ENCODE measurements at places on chromosomes 6 and 20.

GRCh38 chr6:18533793-18534192 lies 146.6 kb downstream of the RNF144B start:
- DNase-seq = no peak

- DNase-seq = peak; percentile 54
Measured at GRCh38 chr20:47606983-47607613, 105.4 kb downstream of the NCOA3 start.

DNA sequence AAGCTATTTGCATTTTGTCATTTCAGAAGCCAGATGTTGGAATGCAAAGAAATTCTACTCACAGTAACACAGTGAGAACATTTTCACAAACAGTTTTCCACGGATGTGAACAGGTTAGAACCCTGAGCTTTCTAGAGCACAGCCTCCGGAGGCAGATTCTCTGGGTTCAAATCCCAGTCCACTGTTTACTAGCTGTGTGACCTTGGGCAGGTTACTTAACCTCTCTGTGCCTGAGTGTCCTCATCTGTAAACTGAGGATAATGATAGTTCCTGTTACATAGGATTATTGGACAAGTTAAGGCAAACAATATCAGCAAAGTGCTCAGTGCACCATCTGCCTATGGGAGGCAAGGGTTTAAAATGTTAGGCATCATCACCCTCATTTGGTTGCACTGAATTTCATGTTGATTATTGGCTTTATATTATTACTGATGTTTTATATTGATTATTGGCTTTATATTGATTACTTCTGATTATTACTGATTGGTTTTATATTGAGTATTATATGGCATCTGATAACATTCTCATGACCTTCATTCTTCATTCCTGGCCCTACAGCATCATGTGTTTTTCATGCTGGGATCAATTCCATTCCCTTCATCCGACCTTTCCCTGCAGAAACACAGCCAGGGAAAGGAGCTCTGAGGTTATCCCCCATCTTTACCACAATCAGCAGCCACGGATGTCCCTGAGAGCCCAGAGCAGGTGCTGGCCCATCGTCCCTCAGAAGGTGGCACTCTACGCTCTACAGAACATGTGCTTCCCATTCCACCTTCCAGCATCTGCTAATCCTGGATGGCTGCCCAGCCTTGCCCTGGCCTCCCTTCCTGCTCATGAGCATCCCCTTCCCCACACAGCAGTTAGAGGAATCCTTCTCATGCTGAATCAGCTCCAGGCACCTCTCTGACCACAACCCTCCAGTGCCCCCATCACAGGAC lies 283.1 kb downstream of the PREX1 start:
- no peak for DNase-seq

DNA sequence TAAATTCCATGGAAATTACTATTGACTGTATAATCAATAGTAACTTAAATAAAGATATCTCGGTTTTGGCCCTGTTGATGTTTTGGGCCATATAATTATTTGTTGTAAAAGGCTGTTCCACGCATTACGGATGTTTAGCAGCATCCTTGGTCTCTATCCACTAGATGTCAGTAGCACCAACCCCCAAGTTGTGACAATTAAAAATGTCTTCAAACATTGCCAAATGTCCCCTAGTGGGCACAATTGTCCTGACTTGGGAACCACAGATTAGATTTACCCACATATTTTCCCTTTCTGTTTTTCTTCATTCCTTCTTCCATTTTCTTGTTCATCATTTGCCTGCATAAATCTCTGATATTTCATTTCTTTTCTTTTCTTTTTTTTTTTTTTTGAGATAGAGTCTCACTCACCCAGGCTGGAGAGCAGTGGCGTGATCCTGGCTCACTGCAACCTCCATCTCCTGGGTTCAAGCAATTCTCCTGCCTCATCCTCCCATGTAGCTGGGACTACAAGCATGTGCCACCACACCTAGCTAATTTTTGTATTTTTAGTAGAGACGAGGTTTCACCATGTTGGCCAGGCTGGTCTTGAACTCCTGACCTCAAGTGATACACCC lies 13.6 kb upstream of the WFDC8 start:
- peak; percentile 87 for DNase-seq

DNA sequence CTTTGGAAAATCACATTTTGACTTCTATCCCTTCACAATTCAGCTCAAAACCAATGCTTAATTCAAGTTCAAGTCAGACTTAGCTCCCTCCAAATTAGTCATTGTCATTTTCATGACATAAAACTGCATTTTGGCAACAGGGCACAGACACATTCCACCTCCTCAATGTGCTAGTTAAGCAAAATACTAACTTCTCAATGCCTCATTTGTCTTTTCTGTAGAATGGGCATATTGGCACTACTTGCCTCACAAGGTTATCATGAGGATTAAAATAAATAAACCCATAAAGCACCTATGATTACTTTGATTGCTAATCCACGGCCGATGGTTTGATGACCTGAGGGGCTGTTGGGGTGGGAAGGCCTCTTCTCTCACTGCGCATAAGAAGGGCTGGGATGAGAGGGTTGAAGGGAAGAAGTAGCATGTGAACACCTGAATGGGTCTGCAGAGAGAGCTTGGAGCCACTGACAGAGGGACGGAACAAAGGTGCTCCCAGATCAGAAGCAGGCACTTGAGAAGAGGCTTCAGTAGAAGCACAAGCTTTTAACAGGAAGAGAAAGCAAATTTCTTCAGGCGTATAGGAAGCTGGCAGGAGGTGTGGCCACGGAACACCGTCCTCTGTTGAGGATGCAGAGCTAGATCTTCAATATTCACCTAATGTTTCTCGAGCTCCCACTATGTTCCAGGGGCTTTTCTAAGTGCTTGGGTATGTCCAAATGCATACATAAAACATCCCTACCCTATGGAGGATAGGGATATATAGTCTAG lies 11.7 kb upstream of the TBC1D7 start:
- no peak for DNase-seq

GRCh38 chr20:5662769-5663168 lies 87.4 kb upstream of the SHLD1 start:
- DNase-seq = peak; percentile 64

DNA sequence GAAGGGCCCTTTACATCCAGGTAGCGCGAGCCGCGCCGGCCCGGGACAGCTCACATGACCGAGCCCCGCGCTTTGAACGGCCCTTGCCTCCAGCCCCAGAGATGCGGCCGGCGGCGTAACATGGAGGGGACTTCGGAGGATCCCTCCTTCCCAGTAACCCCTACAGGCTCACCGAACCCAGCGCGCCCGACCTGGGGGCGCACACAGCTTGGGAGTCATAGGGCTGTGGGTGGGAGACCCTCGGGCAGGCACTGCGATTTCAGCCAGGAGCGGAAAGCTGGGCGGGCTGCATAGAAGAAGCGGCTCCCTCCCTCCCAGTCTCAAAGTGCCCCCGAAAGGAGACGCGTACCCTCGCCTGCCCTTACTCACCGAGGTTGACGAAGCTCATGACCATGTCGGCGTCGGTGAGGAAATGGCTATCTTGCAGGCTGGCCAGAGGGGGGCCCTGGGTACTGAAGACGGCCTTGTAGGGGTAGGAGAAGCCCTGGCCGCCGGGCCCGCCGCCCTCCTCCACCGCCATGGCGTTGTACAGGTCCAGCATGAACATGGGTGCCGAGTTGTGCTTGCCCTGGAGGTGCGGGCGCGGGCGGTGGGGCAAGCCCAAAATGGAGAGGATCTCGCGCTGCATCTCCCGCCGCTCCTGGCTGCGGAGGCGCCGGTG lies 975 bp downstream of the BMP7 start:
- DNase-seq = no peak

DNA sequence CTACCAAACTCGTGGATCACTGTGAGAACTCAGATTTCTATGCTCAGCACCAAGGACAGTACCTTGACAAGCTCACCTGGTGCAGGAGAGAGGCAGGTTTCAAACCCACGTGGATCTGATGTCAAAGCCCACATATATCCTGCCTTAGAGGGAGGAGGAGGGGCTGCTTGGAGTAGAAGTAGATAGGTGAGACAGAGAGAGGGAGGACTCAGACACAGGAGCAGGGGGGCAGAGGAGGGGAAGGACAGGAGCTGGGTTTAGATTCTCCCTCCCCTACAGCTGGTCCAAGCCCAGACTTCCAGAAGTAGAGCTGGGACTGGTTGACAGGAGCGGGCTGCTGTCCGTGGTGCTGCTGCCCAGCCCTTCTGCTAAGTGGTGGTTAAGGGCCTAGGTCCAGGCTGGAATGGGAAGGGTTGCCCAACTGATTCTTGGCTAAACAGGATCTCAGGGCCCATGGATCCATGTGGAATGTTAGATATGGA lies 77.5 kb downstream of the CDH22 start:
- DNase-seq = peak; percentile 57

DNA sequence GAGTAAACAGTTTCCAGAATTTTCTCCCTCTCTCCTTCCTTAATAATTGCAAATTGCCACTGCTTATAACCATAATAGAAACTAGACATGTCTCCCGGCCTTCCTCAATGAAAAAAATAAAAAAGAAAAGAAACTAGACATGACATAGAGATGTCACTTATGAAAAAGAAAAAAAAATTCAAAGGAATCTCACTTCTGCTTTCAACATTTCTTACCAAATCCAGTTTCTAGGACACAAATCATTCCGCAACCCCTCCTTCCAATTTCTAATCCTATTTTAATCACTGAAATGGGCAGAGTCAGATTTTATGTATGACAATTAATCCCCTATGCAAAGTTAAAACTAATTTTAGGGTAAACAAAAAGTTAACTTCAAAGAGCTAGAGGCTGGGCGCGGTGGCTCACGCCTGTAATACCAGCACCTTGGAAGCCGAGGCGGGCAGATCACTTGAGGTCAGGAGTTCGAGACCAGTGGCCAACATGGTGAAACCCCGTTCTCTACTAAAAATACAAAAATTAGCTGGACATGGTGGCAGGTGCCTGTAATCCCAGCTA lies 40.1 kb upstream of the EEF1A1 start:
- no peak for DNase-seq

DNA sequence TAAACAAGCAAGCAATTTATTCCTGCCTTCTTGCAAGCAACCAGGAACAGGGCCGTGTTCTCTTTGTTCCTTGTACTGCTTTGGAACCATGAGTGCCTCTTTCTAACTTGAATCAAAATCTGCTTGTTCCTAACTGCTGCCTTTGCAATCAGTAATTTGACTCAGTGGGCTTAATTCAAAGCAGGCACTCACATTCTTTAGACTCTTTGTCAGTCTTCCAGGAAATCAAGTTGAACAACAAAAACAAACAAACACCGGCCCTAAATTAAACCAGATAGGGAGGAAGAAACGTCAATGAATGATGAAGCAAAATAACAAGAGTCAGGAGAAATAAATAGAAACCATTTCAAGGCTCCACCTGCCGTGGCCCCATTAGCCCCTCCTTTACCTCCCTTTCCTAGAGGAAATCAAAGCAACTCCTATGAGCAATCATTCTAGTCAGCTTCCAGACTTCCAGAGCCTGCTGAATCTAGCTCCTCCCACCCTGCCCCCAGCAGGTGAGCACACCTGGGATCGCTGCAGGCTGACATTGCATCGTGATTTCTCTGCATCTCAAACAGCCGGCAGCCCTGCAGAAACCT lies 582.2 kb upstream of the FLRT3 start:
- no peak for DNase-seq

- DNase-seq = no peak
Measured at GRCh38 chr6:132466952-132467351, 46.0 kb downstream of the STX7 start.

DNA sequence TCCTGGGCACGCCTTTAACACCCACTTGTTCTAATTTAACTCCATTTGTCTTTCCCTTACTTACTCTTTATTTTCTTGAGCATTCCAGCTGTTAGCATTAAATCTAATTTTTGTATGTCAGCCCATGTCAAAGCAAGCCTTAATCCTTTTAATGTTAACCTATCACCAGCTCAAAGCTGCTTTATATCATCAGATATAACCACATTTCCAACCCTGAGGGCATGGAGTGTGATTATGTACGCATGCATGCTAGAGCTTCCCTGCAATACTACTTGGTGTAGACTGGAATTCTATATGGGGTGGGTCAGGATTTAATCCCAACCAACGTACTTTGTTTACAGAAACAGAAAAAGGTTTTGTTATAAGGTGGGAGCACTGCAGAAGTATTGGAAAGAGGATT lies 139.4 kb upstream of the HMGN3 start:
- no peak for DNase-seq

DNA sequence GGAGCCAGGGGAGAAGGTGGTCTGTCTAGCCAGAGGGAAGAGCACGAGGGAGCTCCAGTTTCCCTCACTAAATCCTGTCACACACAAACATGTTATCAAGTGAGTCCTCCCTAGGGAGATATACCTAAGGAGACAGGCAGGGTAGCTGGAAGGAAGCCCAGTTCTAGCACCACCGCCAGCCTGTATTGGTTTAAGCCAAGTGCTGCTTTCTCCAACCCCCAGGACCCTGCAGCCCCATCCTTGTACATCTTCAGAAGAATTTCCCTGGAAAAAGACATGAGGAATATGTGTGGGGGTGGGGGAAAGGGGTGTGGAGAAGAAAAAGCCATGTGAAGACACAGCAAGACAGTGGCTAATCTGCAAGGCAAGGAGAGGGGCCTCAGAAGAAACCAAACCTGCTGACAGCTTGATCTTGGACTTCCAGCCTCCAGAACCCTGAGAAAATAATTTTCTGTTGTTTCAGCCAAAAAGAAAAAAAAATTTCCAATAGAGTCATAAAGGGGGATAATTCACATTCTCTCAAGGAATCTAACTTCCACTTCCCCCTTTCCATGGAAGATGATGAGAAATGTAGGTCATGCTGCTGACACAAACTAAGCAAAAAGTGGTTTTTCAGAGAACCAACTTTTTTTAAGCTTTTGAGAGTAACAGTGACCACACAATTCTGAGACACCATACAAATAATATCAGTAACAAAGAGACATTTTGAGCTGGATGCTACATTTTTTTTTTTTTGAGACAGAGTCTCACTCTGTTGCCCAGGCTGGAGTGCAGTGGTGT lies 103.2 kb upstream of the PRDM1 start:
- DNase-seq = no peak

DNA sequence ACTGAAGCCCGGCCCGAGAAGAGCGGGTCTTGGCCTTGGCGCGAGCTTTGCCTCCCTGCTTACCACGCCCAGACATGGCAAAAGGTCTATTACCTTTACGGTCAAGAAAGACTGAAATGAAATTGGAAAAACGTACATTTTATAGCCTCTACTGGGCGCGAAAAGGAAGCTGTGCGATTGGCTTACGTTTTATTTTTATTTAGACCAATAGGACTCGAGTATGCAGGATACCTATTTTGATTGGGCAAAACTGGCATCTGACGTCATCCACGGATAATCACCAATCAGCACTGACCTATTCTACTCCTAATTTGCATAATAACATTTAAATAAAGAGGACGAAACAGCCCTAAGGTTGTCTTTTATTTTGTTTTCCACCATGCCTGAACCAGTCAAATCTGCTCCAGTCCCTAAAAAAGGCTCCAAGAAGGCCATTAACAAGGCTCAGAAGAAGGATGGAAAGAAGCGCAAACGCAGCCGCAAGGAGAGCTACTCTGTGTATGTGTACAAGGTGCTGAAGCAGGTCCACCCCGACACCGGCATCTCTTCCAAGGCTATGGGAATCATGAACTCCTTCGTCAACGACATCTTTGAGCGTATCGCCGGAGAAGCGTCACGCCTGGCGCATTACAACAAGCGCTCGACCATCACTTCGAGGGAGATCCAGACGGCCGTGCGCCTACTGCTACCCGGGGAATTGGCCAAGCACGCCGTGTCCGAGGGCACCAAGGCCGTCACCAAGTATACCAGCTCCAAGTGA lies 97.4 kb downstream of the OR2B2 start:
- peak; percentile 96 for DNase-seq

- DNase-seq = no peak
Measured at GRCh38 chr6:41344876-41345275, 9.5 kb downstream of the NCR2 start.

- no peak for DNase-seq
Measured at GRCh38 chr6:16921399-16922110, 160.3 kb upstream of the ATXN1 start.
